ENCODE measurements at places on chromosomes 3 and 15.

DNA sequence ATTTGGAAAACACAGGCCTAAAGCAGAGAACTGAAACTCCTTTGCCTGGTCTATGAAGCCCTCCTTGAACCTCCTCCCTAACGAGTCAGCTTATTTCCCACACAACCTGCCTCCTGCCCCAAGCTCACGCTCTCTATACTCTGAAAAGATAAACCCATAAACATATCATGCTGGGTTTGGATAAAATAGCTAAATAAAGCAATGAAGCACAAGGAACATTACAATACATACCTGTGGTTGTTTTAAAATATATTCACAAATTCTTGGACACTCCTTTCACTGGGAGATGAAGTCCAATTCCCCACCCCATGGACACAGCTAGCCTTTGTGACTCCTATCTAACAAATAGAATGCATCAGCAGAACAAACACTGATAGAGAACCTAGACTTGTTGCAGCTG is 98.2 kb downstream of the PLCH1 start:
- no peak for DNase-seq

DNA sequence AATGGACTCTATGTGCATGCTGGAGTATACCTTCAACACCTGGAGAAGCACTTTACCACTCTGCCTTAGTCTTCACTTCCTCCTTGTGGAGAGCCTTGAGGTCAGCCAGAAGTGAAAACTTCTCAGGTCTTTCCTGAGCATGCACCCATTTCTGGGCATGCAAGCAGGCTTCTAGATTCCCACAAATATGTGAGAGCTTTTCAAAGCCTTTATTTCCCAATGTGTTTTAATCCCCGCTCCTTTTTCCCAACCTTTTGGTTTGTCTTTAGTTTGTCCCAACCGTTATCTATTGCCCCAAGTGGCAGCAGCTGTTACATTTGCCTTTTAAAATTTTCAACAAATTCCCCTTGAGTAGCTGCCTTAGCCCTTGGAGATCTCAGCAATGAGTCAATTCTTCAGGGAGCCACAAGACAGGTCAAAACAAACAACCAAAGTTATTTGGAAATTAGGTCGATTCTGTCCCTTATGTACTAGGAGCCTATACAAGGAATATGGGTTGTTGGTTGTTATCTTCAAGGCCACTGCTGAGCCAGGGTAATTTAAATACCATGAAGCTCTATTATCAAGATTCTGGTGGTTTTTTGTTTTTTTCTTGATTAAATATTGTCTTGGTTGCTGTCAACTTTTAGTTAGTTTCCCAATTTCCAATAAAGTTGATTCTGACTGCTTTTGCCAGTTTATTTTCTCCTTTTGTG is 44.4 kb downstream of the LSM3 start:
- no peak for DNase-seq

DNA sequence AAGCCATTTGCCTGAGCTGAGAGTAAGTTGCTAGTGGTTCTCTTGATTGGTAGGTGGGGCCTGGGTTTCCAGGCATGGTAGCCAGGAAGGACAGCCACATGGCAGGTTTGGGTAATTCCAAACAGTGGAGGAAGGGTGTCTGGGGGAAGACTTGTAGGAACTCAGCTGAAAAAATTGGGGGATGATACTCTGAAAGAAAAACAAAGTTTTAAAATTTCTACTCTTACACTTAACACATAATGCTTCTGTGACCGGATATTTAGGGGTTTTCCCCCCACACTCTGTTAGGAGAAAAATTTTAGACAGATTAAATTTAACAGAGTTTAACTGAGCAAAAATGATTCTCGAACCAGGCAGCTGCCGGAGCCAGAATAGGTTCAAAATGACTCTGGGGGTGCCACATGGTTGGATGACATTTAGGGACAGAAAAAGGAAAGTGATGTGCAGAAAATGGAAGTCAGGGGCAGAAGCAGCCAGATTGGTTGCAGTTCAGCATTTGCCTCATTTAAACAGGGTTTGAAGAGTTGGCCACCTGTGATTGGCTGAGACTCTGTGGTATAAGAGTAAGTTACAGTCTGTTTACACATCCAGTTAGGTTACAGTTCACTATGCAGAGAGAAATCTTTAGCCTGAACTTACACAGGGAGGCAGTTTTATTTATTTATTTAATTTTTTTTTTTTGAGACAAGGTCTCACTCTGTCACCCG is 8.1 kb downstream of the B2M start:
- DNase-seq, result no peak

DNA sequence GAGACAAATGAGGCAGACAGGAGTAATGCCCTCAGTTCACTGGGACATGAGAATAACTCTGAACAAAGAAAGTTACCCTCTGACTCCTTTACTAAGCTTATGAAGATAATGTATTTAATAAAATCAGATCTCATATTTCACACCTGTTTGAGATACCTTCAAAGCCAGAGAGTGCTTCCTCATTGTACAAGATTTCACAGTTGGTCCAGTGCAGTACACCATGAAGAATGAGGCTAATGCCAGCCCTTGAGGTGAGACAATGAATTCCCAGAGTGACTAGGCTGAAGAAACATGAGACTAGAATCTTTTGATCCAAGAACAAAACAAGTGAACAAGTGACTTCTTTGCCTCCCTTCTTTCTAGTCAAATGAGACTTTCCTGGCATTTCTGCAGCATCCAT is 1133.8 kb downstream of the TUSC7 start:
- no peak for DNase-seq

- no peak for DNase-seq
Measured at GRCh38 chr3:21533002-21533401, 218.0 kb downstream of the ZNF385D start.

DNA sequence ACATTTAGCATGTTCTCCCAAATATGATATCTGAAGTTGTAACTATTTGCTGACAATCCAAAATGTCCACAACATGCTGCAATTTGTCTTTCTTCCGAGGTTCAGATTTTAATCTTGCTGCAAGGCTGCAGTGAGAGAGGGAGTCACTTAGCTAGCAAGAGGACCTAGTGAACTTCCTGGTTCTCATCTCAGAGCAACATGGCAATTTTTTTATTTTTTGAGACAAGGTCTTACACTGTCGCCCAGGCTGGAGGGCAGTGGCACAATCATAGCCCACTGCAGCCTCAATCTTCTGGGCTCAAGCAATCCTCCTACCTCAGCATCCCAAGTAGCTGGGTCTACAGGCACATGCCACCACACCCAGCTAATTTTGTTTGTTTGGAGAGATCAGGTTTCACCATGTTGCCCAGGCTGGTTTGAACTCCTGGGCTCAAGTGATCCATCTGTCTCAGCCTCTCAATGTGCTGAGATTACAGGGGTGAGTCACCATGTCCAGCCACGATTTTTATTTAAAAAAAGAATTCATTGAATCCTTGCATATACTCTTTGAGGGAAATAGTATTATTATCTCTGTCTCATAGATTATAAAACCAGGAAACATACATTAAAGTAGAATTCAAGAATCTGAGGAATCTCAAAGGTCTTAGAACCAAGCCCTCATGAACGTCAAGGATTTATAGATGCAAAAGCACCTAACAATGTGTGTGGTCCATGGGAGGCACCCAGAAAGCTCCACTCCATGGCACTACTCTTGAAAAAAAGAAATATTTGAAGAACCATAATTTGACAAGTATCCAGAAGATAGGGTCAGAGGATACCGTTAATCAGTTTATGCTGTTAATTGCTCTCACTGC is 9.1 kb downstream of the HDC start:
- DNase-seq, result no peak

GRCh38 chr3:128320551-128321340 is 145.9 kb downstream of the DNAJB8 start:
- DNase-seq, result no peak

DNA sequence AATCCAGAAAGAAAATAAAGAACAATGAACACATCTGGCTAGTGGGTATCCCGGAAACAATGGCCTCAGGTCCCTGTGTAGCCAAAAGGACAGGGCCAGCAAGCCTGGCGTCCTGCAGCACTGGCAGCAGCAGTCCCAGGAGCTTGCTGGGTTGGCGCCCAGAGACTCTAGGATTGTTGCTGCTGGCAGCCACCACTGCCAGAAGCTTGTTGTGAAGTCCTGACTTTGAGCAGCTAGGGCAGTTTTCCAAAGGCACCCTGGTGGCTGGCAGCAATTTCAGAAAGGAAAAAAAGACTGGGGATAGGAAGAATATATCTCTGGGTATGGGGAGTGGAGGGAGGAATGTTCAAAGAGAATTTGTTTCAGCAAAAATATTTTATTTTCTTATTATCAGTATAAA is 11.3 kb downstream of the SHQ1 start:
- no peak for DNase-seq

GRCh38 chr3:5110337-5110736 is 11.8 kb upstream of the ARL8B start:
- no peak for DNase-seq

- DNase-seq, result no peak
Measured at GRCh38 chr3:45677033-45677446, 12.2 kb upstream of the SACM1L start.

GRCh38 chr3:148924562-148924961 is 59.5 kb downstream of the CPA3 start:
- DNase-seq, result no peak

DNA sequence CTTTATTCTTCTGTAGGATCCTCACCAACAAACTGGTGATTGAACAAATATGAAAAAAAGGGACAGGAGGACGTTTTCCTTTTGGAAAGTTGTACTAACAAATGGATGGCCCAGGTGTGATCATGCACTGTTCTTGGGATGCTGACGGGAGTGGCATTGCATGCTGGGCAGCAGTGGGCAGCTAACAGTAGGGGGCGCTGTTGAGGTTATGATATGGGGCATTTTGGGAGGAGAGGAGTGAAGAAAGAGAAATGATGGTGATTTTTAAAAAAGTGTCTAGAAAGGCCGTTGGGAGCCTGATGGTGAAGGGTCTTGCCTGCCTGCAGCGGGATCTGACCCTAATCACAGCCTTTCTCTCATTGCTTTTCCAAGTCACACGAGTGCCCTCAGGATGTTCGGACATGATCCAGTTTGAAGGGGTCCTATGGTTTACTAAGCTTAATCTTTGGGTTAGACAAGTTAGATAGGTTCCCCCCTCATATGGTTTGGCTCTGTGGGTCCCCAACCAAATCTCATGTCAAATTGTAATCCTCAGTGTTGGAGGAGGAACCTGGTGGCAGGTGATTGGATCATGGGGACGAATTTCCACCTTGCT is 46.2 kb upstream of the PRTG start:
- DNase-seq, result no peak

GRCh38 chr3:153210146-153210545 is 48.1 kb downstream of the RAP2B start:
- DNase-seq, result no peak

- no peak for DNase-seq
Measured at GRCh38 chr3:52218454-52218853, 7.0 kb downstream of the TLR9 start.

GRCh38 chr3:197021729-197022404 is 7.8 kb downstream of the MELTF start:
- no peak for DNase-seq

DNA sequence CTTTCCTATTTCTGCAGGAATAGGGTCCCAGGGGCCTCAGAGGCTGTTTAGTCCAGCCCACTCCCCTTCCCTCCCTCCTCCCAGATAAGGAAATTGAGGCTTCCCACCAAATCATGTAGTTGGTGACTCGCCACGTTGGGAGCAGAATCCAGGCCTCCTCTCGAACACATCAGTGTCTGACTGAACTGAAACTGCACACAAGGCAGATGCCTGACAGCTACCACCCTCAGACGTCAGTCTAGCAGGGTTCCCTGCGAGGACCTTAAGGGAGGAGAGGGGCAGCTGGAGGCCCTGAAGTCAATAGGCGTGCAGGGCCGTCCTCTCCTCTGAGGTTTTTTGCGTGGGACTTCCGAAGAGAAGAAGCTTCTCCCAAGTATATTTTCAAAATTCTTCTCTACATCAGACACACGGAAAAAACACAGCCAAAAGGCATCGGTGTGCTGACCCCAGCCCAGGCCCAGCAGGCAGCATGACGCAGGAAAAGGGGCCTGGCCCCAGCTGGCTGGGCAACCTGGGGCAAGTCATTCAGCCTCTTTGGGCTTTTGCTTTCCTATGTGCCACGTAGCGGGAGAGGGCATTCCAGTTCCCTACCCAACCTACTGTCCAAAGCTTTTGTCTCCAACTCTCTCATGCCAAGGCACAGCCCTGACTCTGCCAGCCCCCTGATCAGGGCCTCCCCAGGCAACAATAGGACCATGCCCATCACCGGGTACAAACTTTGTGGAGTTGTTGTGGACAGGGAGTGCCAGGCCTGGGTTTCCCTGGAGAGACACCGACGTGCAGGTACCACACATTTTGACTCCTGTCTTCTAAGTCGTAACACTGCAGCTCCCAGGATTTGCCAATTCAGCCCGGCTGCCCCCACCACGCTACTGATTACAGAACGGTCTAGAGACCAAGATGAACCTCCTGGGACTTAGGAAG is 283.1 kb downstream of the XXYLT1 start:
- DNase-seq, result no peak

DNA sequence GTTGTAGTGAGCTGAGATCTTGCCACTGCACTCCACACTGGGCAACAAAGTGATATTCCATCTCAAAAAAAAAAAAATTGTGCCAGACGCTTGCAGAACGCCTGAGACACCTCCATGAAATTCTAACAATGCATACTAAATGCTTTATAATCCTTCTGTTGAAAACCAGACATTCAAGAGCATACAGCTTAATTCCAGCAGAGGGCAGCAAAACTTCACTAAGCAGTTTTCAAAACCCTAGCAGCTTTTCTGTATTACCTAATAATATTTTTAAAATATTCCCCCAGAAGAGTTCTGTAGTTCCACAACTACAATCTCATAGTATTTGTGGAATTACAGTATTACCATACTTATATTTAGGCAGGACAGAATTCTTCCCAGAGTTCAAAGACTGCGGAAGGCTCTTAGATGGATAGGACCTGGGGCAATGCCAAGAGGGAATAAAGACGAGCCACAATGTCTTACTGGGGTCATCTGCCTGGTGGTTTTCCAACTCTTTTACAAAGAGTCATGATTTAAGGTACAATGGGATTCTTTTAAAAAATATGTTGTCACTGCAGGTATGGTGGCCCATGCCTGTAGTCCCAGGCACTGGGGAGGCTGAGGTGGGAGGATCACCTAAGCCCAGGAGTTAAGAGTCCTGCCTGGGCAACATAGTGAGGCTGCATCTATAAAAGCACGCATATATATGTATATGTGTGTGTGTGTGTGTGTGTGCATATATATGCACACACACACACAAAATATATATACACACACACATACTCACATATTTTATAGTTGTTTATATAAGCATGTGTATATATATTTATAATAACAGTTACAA is 19.6 kb upstream of the TASOR start:
- peak; percentile 14 for DNase-seq

DNA sequence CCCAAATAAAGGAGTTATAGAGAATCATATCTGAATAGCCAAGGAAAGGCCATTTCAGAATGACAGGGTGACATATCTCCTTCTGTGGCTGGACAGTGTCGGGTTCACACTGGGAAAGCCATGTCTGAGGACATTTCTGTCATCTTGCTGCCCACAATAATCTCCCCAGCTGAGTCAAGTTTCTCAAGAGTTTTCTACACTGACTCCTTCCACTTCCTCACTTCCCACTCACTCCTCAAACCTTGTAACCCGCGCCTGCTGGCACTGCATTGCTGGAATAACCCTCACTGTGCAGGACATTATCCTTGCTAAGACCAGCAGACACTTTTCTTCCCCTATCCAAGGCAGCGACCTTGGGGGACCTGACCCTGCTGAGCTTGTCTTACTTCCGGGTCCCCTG is 5.3 kb upstream of the INSYN1 start:
- no peak for DNase-seq
